ENCODE measurements at places on chromosomes 6 and 20.

GRCh38 chr20:42274986-42275385 lies 656.8 kb upstream of the CHD6 start:
- no peak for DNase-seq

DNA sequence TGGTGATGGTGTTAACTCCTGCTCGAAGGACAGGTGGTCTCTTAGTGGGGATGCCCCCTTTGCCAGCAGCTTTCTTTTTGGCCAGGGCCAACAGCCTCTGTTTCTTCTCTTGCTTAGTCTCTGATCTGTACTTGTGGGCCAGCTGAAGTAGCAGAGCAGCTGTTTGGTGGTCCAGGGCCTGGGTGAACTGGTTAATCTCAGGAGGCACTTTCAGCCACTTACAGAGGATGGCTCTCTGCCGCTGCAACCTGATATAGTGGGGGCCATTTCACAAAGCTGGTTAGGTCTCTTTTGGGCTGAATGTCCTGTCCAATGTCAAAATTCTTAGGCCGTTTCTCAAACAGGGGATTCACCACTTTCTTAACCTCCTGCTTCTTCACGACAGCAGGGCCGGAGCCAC lies 23.2 kb upstream of the LOC128125822 start:
- no peak for DNase-seq

- DNase-seq = no peak
These were observed 28.6 kb upstream of the MOCS1 start for GRCh38 chr6:39962831-39963230.

DNA sequence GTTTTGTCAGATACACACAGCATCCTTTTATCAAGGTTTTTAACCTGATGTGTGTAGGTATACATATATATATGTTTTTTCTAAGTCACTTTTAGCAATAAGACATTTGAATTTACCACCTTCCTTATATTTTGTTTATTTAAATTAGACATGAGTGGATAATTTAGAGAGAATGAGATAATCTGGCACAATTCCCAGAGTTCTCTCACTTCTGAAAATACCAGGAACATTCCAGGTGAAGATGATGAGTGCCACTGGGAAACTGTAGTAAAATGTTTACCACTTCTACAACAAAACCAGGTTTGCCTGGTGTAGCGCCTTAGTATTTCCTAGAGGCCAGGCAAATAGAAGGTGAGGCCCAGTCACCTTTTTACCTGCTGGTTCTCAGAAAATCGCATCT lies 189.5 kb downstream of the TMEM242 start:
- peak; percentile 19 for DNase-seq

DNA sequence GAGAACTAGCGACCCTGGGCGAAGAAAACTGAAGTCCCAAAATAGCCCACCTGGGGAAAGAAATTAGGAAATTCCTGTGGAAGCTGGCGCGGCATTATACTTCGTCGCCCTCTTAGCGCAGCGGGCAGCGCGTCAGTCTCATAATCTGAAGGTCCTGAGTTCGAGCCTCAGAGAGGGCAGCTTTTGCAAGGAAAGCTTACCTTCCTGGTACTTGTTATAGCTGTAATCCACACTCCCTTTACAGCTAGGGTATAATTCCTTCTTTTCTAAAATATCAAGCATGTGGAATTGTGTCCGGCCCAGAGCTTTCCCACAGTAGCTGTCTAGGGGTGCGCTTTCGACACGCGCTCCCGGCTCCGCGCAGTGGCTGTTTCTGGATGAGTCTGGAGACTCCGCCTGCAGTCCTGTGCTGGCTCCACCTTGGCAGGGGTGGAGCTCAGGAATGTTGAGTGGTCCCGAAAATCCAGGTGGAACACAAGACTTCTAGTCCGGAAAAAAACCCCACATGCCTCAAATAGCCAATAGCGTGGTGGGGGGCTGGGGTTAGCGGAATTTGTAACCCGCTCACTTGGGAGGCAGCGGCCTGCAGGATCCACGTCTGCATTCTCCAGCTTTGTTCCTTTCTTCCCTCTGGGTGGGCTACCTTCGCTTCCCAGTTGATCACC lies 83.7 kb upstream of the ZNF322 start:
- DNase-seq = no peak

GRCh38 chr6:28165563-28165962 lies 23.9 kb downstream of the ZKSCAN8 start:
- DNase-seq = no peak

GRCh38 chr20:33836277-33836676 lies 25.1 kb downstream of the CHMP4B start:
- no peak for DNase-seq

- DNase-seq = no peak
These were observed 130.3 kb downstream of the ZNF217 start for GRCh38 chr20:53463101-53463972.

DNA sequence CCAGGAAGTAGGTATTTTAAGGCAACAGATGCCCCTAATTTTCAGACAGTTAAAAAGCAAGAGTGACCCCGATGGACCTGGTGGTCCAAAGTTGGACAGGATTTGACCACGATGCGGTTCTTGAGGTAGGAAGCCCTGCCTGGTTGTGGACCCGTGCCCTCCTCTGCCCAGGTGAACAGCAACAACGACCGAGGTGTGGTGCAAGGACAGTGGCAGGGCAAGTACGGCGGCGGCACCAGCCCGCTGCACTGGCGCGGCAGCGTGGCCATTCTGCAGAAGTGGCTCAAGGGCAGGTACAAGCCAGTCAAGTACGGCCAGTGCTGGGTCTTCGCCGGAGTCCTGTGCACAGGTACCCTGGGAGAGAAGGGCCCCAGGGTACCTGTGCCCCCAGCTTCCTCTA lies 18.7 kb downstream of the TGM6 start:
- no peak for DNase-seq

DNA sequence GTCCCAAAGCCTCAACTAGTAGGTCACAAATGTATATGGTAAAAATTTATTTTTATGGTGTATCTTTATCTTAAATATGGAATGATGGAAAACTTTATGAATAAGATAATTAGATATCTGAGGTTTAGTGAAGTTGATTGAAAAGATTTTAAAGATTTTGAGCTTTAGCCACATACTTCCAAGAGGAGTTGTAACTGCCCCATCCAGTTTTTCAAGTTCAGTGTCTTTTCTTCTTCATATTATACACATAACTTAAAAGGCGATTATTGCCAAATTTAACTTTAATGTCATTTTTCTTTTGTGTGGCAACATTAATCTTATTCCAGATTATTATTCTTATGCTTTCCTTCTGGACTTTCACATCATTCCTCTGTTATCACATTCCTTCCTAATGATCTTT lies 266.4 kb downstream of the TINAG start:
- DNase-seq = no peak

DNA sequence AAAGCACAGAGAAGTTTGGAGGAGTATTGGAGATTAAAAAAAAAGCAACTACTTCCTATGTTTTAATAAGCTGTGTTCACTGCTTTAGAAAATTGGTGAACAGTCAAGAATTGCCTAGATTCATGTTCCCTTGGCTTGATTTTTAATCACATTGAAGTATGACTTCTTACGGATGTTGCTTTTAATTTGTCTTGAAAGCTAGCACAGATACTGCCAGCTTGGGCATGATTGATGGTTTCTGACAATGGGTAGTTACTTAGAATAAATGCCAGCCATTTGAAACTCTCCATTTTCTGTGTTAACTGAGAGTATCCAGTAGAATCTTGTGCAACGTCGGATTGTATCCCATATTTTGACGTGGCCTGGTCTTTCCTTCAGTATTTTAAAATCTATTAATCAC lies 178.0 kb downstream of the DTNBP1 start:
- DNase-seq = no peak

DNA sequence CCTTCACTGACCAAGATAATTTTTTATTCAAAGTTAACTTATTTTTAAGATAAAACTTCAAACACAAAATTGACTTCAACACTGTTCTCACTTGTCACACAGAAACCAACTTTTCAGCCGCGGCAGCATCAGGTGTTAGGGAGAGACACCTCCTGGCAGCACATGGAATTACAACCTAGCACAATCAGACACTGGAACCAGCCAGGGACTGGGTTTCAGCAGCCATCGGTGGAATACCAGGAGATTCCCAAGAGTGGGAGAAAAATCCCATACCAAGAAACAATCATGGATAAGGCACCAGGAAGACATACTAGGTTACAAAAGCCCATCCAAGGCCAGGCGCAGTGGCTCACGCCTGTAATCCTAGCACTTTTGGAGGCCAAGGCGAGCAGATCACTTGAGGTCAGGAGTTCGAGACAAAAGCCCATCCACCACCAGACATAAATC lies 70.0 kb downstream of the SNX5 start:
- DNase-seq = no peak

DNA sequence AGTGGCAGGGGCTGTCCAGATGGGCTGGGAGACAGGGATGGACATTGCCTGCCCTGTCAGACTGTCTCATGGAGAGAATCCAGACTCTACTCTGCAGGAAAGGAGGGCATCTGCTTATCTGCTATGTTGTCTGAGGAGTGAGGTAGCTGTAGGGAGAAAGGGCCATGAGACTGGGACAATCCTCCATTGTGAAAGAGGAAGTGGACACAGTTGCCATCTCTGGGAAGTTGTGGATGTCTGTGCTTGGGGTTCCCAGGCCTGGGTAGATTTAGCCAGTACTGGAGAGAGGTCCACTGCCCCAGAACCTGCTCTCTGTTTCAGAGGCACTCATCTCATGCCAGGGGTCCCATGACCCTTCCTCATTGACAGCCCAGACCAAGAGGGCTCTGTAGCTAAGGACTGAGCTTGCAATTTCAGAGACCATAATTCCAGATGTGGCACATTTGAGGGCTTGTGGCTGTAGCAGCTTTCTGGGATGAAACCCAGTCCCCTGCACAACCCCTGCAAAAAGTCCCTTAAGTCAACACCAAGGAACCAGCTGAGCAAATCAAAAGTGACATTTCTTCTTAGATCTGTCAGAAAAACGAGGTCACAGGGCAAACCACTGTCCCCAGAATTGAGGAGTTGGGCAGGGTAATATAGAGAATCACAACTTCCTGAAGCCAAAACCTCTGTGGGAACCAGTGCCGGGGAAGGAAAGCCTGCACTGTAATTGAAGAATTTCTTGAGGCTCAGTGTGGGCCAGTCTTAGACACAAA lies 4.1 kb upstream of the SIRPG start:
- no peak for DNase-seq

- DNase-seq = no peak
These were observed 3.4 kb downstream of the ASF1A start for GRCh38 chr6:118897386-118897785.

GRCh38 chr6:39849764-39850163 lies 57.6 kb downstream of the DAAM2 start:
- DNase-seq = no peak

GRCh38 chr20:5969348-5969935 lies 19.0 kb downstream of the MCM8 start:
- DNase-seq = no peak

- DNase-seq = no peak
These were observed 312.3 kb downstream of the CDC5L start for GRCh38 chr6:44699851-44700250.

- no peak for DNase-seq
These were observed 136.8 kb downstream of the EPHA7 start for GRCh38 chr6:93282521-93283031.

GRCh38 chr20:20685635-20686034 lies 26.8 kb downstream of the RALGAPA2 start:
- DNase-seq = no peak

GRCh38 chr6:43768983-43769525 lies 957 bp upstream of the VEGFA start:
- DNase-seq = no peak

- no peak for DNase-seq
These were observed 292.1 kb downstream of the SOX4 start for GRCh38 chr6:21885532-21886114.

DNA sequence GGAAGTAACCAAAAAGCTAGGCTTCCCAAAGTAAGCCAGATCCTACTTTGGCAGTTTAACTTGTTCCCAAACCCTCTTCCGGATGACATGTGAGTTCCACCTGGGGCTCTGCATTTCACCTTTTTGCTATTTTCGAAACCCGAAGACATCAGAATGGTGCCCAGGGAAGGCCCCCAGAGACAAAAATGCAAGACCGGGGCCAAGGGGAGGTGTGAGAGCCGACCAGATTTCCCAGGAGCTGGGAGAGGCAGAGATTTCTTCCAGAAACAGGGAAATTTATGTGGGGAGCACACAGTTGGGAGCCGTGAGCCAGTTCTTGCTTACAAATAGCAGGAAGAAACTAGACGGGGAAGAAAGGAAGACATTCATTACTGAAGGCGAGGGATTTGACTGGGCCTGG lies 209.7 kb downstream of the ZNF217 start:
- no peak for DNase-seq

DNA sequence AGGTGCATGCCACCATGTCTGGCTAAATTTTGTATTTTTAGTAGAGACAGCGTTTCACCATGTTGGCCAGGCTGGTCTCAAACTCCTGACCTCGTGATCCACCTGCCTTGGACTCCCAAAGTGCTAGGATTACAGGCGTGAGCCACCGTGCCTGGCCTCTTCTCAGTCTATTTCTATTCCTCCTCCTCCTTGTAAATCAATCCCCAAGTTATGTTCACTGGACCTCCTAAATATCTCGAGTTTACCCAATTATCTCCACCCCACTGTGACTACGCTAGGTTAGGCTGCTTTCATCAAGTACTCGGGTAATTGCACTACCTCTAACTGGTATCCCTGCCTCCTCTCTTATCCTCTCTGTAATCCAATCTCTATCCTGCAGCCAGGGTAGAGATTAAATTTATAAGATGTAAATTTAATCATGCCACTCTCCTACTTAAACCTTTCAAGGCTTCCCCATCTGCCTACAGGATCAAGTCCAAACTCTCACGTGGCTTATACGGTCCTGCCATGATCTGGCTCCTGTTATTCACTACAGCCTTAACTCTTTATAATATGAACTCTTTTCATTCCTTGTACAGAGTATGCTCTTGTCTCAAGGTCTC lies 837 bp upstream of the MAD2L1BP start:
- no peak for DNase-seq

GRCh38 chr6:5855787-5856470 lies 150.8 kb downstream of the NRN1 start:
- no peak for DNase-seq

GRCh38 chr20:39717936-39718335 lies 755.8 kb downstream of the DHX35 start:
- DNase-seq = no peak

DNA sequence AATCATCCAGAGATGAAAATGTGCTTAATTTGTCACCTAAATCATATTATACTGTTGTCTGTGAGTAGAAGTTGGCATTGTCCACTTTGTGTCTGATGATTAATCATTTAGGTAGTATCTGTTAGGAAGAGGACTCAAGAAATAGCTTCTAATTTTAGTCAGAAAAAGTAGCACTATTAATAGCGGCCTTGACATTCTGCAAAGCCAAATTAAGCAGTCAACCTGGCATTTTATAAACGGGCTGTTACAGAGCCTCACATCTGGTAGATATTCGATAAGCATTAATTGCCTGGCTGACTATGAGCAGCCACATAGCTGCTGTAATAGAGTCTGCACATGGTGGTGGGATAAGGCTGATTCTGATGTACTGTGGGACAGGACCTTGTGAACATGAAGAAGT lies 99.5 kb downstream of the KLHL32 start:
- no peak for DNase-seq

GRCh38 chr20:1472556-1473245 lies 6.1 kb upstream of the NSFL1C start:
- no peak for DNase-seq

GRCh38 chr20:59747671-59748515 lies 143.6 kb downstream of the PHACTR3 start:
- DNase-seq = no peak

- no peak for DNase-seq
These were observed 33.1 kb upstream of the SEC63 start for GRCh38 chr6:107991061-107991460.

GRCh38 chr6:31971279-31971992 lies 502 bp downstream of the DXO start:
- no peak for DNase-seq

GRCh38 chr20:6070829-6071695 lies 17.2 kb upstream of the LRRN4 start:
- DNase-seq = no peak
